ENCODE measurements at places on chromosomes 1 and 21.

- DNase-seq: no peak
Measured at GRCh38 chr1:21857840-21858670, 46.0 kb downstream of the LDLRAD2 start.

DNA sequence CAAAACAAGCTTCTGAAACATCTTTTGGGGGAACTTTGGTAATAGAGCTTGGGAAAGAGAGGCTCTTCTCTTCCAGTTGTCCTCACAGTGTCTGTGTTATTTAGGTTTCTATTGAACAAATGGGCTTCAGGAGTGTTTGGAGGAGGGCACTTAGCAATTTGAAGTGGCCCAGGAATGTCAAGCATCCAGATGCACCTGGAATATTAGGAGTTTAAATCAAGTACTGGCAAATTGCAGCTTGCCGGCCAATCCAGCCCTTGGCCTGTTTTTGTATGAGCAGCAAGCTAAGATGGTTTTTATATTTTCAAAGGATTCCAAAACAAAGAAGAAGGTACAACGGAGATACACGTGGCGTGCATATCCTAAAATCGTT, 94.7 kb downstream of the CCDC185 start:
- DNase-seq: no peak

GRCh38 chr1:165936542-165936941, 109.1 kb downstream of the UCK2 start:
- no peak for DNase-seq

DNA sequence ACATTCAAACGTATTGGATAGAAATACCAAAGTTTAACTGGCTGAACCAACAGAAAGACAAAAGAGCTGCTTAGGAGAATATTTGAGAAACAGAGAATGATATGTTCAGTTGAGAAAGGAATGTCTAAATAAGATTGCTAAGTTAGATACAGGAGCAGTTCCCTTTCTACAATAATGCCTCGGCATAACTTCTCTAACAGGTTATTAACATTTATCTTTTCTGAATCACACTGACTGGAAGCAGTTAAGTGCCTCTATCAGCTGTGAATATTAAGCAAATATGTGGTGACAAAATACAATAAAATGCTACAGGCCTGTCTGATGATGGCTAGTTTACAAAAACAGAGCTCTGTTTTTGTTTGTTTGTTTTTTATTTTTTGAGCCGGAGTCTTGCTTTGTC, 121.9 kb downstream of the KCNK1 start:
- no peak for DNase-seq

- DNase-seq: no peak
Measured at GRCh38 chr1:225451340-225451739, 23.5 kb upstream of the LBR start.

DNA sequence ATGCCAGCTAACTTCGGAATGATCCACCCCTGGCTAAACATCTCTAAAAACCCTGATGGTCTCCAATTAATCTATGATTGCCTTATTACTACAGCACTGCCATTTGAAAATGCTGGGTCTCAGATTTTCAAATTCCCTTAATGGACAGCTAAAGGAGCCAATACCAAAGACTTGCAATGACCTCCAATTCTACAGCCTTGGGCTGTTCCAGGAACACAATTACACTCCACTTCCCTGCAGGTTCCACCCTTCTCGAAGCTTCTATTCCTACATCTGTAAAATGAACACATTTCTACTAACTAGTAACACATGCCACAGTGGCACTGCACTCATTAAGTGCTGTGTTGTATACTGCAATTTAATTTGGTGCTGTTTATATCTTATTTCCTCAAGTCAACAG, 85.7 kb upstream of the AK4 start:
- DNase-seq: no peak

- DNase-seq: no peak
Measured at GRCh38 chr1:116692879-116693278, 25.3 kb upstream of the IGSF3 start.

GRCh38 chr1:2187619-2188018, 7.0 kb downstream of the FAAP20 start:
- no peak for DNase-seq

- DNase-seq: peak; percentile 66
Measured at GRCh38 chr21:31198575-31198974, 145.5 kb downstream of the TIAM1 start.

GRCh38 chr1:230425252-230426091, 660 bp downstream of the PGBD5 start:
- no peak for DNase-seq

DNA sequence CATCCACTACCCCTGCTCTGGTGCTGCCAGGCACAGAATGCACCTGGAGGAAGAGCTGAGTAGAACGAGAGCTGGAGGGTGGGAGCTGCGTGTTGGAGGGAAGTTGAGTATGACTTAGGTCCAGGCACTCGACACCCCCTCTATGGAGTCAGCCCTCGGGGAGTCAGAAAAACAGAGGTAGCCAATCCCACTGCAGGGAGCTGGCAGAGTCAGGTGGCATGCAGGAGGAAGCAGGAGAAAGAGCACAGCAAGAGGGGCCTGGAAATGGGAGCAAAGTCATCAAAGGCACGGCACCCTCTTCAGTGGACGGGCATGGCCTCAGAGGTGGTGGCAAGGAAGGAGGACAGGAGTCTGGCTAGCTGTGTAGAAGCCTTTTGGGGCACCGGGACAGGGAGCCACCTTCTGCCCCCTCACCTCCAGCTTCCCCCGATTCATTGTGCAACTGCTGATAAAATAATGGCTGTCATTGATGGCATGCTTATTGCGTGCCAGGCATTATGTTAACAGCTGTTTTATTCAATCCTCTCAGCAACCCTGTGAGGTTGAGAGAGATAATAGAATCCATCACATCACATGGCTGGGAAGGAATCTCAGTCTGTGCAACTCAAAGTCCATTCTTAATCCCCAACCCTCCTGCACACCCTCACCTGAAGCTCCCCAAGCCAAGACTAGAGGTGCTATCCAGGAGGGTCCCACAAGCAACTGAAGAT, 42.0 kb downstream of the C1orf198 start:
- DNase-seq: no peak

DNA sequence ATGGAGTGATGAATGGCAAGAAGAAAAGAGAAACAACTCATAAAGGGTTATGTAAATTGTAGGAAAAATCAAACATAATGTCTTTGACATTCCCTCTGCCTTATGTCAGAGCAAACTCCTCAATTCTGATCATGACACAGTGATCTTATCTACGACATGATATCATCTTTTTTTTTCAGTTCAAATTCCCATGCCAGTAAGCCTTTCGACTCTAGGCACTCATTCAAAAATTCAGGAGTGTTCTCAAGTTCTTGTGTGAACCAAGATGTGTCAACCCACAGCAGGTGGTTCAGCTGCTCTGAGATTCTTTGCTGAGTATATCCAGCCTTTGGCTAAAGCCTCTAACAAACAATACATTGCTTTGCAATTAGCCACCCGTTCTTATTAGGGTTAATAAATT, 97.1 kb upstream of the ESRRG start:
- no peak for DNase-seq

DNA sequence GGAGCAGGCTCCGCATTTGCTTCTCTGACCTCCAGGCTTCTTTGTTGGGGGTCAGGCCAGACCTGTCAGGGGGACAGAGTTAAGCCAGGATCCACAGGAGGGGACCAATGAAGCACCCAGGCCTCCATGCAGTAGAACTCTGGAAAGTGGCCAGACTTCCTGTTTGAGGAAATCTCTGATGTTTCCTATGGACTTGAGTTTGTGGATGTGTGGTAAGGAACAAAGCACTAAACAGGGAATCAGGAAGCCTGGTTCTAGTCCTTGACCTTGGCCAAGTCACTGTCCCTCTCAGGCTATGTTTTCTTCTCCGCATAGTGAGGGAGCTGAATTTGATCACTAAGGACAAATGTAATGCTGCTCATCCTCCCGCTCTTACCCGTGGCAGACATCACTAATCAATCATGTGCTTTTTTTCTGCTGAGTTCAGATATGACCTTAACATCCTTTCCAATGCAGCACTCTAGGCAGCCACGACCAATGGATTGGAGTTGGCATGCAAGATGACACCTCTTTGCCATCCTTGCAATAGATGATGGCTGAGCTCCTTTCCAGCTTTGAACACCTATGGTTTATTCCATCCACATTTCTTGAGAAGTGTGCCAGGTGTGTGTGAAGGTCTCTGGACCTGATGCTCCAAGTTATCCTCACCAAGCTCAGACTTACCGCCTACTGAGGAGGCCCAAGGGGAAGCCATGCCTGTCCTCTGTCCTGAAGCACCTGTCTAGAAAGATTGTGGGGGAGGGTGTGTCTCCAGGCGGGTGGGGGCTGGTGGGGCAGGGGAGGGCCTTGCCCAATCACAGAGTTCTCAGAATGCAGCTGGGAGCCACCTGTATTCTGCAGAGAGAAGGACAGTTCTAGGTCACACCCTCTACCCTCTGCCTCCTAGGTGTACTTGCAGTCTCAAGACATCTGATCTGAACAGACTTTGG, 9.9 kb downstream of the SH2D2A start:
- no peak for DNase-seq

GRCh38 chr1:208799186-208799585, 555.0 kb upstream of the PLXNA2 start:
- no peak for DNase-seq

DNA sequence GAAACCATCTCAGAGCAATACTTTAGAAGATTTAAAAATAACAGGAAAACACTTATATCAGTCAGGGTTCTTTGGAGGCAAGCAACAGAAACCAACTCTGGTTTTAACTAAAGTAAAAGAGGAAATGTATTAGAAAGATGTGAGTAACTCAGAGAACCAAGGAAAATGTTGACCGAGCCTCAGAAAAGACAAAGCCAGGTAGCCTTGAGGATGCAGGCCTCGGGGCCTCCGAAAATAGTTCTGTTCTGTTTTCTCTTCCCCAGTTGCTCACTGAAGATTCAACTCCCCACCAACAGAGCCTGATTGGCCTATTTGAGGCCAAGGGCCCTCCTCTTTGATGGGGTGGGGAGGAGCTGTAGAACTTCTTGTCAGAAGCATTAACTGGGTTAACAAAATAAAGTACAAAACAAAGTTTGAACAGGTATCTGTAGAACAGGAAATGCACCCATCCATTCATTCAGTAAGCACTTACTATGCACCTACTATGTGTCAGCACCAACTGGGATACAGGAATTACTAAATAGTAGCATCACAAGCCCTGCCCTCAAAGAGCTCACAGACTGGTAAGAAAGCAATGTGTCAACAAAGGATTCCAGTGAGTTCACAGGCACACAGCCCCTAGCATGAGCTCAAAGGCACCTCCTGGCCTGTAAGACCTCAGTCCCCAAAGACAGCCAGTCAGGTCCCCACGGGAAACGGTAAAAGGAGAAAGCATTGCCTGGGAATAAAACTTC, 12.6 kb downstream of the SLAMF8 start:
- no peak for DNase-seq

DNA sequence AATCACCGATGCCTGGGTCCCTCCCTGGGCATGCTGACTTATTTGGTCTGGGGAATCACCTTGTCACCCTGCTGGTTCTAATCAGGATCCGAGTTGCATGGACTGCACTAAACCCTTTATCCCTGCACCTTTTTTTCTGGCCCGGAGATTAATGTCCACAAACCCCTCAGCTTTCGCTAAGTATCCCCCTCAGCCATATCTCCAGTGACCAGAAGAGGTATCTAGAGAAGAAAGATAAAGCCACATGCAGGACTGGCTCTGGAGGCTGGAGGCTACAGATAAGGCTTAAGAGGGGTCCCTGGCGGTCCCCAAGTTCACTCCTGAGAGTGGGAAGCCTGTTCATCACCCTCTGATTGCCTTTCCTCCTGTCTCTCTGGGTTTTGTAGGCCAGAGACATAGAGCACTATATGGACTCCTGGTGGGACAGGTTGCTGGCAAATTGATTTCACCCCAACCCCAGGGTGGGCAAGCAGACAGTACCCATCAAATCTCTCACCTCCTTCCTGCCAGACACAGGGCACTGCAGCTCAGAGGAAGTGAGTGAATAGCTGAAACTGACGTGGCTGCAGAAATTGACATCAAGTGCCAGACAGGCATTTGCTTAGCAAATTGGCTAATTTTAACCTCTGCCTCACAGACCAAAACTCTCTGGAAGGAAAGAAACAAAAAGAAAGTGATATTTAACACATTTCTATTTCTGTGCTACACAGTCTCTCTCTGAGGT, 38.8 kb downstream of the HMGB4 start:
- no peak for DNase-seq

- no peak for DNase-seq
Measured at GRCh38 chr1:150410582-150411101, 46.7 kb downstream of the RPRD2 start.

GRCh38 chr1:78304761-78305160, 186.0 kb upstream of the PTGFR start:
- no peak for DNase-seq

GRCh38 chr1:42747125-42747524, 7.1 kb upstream of the CLDN19 start:
- peak; percentile 32 for DNase-seq

DNA sequence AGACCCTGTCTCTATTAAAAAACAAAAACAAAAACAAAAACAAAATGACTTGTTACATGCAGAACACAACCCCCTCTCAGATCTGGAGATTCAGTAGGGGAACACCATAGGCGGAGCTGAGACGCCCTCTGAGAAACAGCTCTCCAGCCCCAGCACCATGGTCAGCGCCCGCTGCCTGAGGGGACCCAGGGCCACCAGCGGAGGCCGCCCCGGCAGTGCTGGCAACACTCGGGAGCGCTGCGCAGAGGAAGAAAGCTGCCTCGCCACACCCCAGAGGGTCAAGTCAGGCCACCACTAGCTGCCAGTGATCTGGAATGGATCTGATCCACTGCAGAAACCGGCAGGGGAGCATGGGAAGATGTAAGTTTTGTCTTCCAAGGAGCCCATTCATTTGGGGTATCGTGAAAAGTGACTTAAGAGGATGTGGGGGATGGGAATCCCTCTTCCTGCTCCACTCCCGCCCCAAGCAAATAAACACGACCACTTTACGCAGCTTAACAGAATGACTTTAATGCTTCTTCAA, 3.1 kb downstream of the ACTA1 start:
- peak; percentile 16 for DNase-seq

DNA sequence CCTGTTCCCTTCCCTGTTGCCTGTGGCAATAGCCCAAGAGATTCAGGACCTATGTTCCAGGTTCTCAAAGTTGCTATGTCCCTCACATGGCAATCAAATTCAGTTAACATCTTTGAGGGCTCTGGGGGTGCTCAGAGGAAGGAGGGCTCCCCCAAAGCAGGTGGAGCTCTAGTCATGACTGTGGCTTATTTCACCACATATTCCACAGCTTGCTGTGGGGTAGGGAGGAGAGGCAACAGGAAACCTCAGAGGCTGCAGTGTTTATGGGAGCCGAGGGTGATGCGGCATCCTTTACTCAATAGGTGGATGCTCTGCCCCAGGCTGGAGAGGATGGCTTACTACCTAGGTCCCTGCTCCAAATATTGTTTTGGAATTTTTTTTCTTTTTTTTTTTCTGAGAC, 1.2 kb upstream of the MKNK1 start:
- peak; percentile 35 for DNase-seq

Data from CD4-positive, alpha-beta T cell treated with Interleukin-2 at 100 ng/mL for 4 hours (primary cell).